ENCODE measurements at places on chromosomes 16 and 17.

- no peak for DNase-seq
Measured at GRCh38 chr17:64083563-64084085, 46.3 kb downstream of the ERN1 start.

- no peak for DNase-seq
Measured at GRCh38 chr17:48625495-48626244, 488 bp downstream of the HOXB9 start.

GRCh38 chr16:18983565-18984434 lies at the start of gene TMC7:
Gene TMC7 (plus strand): TSS chr16:18983934. CDS start chr16:18984064, 130 bp downstream.
- peak; percentile 81 for DNase-seq

DNA sequence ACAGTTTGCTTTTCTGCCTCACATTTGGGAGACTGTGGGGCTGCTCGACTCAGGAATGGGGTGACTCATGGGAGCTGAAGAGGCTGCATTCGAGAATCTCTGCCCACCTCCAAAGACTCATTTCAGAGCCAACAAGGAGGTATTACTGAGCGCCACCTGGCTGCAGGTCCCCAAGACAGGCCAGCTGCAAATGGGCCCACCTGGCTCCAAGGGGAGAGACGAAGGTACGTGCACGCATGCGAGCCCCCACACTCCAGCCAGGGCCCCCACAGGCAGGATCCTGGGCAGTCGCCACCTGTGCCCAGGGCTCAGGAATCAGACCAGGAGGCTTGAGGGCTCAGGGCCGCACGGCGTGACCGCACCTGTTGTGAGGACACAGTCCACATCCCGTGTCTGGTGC lies 6.0 kb downstream of the HAGHL start:
- DNase-seq, result no peak

GRCh38 chr16:31082368-31083045 lies 6.2 kb downstream of the PRSS53 start:
- DNase-seq, result no peak

- DNase-seq, result no peak
Measured at GRCh38 chr17:28549236-28550132, 2.9 kb downstream of the UNC119 start.

DNA sequence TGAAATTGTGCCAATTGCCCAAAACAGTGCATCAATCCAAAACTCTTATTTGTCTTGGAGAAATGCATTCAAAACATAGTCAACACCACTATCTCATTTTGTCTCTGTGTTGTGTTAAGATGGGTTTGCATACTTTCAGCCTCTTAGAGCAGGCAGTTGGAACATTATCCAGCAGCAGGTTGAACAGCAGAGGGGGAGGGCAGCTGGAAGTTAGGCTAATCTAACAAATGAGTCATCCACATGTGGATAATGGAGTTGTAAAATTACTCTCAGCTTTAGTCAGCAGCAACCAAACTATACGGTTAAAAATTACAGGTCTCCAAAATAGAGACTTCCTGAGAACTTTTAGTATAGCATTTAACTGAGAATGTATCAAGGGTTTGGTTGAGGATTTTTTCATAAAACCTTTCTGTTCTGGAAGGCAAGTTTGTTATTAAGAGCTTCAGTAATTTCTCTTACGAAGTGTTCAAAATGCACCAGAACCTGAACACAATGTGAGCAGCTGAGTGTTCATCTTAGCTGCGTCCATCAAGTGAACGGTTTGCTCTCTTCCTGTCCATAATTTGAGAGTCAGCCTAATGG lies 46.3 kb downstream of the PRKCA start:
- DNase-seq, result no peak

DNA sequence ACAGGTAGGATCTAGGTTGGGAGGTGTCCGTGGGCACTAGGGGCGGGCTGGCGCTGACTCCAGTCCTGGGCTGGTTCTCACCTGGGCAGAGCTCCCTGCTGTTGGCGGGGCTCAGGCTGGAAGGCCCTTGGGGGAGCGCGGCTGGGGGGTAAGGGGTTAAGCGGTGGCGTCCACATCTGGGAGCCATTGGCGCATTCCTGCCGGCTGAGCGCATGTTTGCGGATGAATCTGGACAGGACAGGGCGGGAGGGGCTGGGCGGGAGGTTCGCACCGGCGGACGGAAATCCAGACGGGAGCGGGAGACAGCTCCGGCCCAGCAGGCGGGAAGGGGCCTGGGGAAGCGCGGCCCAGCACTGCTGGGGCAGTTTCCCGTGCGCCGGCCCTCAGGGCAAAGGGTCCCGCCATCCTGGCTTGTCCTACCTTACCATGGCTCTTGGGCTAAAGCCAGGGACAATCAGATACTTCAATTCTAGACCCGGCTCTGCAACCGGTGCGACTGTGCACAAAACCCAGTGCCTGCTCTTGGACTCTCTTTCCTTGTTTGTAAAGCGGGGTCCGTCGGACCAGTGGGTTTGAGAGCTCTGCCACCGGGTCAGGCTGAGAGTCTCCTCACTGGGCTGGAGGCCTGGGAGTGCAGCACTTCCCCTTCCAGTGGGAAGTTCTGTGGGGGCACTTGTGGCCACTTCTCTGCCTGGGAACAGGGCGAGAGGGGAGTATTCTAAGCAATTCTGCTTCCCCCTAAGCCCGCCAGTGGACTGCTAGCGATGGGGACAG lies 7.8 kb downstream of the RARA start:
- DNase-seq, result peak; percentile 84

- DNase-seq, result no peak
Measured at GRCh38 chr16:51710186-51710585, 559.1 kb upstream of the SALL1 start.

DNA sequence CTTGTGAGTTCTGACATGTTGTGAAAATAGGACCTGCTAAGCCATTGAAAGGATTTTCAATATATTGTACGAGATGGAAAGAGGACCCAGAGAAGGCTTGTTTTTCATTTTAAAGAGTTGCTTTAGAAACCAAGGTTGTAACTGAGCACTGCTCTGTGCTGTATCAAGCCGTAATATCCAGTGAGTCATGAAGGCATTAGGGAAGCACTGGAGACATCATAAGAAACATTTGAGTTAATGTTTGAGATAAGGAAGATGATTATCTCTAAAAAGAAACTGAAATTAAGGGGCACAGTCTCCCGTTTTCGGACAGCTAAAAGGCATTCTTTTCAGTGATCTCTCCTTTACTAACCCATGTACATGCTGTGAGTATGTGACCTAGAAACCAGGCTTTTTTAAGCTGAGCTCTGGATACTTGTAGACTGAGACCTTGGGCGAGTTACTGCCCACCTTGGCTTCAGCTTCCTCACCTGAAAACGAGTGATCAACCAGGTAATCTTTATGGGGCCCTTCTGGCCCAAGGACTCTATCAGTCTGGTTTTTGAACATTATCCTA lies 149.2 kb upstream of the TBX2 start:
- DNase-seq, result no peak

- DNase-seq, result no peak
Measured at GRCh38 chr17:6910987-6911603, 79.6 kb upstream of the TEKT1 start.

DNA sequence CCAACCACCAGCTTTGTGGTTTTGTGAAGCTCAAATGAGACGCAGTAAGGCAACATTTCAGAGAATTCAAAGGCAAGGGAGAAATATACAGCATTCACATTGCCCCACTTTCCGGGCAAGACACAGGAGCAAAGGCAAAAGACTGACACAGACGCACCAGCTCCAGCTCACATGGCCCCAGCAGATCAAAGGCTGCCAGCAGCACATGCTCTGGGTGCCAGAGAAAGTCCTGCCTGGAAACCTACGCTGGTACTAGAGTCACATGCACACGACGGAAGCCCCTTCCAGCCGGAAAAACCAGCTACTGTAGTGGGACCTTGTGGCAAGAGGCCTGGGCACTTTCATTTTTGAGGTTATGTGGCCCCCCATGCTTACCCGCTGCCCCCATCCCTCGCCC lies 50.1 kb downstream of the GTF3C1 start:
- DNase-seq, result peak; percentile 69

DNA sequence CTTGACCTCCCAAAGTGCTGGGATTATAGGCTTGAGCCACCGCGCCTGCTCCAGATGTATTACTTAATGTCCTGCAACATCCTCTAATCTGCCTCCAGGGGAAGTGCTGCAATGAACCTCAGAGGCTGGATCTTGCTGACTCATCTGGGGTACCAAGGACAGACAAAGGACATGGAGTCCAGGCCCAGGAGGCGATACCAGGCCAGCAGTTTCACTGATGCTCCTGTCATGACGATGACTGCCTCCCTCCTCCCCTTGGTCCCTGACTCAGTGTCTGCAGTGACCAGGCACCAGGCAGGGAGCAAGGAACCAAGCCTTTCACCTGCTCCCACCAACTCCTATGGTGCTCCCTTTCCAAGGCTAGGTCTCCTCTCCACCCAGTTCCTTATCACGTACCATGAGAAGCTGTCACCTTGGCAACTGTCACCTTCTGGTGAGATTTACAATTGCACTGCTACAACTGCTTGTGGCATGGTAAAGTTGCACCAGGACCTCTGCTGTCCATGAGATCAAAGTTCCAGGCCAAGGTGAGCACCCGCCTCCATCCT lies 21.6 kb upstream of the PHOSPHO1 start:
- DNase-seq, result peak; percentile 33

GRCh38 chr16:11520442-11520841 lies 66.3 kb downstream of the LITAF start:
- no peak for DNase-seq

- DNase-seq, result peak; percentile 86
Measured at GRCh38 chr17:38349097-38349730, 2.4 kb upstream of the SOCS7 start.

GRCh38 chr16:86512301-86512859 lies 2.1 kb downstream of the FOXF1 start:
- DNase-seq, result peak; percentile 44

GRCh38 chr17:35731917-35732805 lies 722 bp downstream of the RASL10B start:
- DNase-seq, result no peak

DNA sequence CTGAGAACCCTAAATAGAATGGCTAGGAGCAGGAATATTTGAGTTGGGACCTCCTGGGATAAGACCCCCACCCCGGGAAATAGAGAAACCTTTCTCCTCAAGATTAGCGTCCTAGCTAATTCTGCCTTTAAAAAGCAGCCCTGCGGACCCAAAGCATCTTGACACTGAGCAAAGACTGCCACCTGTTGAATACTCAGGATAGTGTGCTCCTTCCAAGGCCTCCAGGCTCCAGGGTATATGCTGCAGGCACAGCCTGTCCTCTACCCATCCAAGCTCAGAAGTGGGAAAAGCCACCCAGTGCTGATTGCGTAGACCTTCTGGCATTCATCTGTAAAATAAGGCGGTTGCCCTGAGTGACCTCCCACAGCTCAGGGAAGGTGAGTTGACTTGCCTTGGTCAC lies 456.2 kb upstream of the DYNLRB2 start:
- peak; percentile 50 for DNase-seq

GRCh38 chr16:77780378-77780837 lies 8.0 kb upstream of the VAT1L start:
- no peak for DNase-seq

GRCh38 chr17:38891441-38891840 lies 21.6 kb downstream of the LASP1 start:
- DNase-seq, result no peak

- no peak for DNase-seq
Measured at GRCh38 chr17:62033317-62033716, 31.8 kb downstream of the MED13 start.

- DNase-seq, result no peak
Measured at GRCh38 chr16:78641433-78641832, 542.0 kb downstream of the WWOX start.

DNA sequence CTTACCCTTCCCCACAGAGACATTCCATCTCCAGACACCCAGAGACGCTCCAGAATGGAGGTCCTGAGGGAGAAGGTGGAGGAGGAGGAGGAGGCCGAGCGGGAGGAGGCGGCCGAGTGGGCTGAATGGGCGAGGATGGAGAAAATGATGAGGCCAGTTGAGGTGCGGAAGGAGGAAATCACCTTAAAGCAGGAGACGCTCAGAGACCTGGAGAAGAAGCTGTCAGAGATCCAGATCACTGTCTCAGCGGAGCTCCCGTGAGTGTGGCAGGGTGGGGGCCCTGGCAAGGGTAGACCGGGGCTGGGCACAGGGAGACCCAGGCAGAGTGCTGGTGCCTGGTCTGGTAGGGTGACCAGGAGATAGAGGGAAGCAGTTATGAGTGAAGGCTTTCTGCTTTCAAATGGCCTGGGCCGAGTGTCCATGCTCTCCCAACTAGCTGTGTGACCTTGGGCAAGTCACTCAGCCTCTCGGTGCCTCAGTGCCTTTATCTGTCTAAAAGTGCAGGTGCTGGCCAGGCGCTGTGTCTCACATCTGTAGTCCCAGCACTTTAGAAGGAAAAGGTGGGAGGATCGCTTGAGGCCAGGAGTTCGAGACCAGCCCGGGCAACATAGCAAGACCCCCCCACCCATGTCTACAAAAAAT lies 3.4 kb downstream of the DRC7 start:
- no peak for DNase-seq

GRCh38 chr16:80680839-80681238 lies 123.6 kb downstream of the CDYL2 start:
- DNase-seq, result no peak

GRCh38 chr17:66351033-66351432 lies 48.6 kb downstream of the PRKCA start:
- DNase-seq, result peak; percentile 32

DNA sequence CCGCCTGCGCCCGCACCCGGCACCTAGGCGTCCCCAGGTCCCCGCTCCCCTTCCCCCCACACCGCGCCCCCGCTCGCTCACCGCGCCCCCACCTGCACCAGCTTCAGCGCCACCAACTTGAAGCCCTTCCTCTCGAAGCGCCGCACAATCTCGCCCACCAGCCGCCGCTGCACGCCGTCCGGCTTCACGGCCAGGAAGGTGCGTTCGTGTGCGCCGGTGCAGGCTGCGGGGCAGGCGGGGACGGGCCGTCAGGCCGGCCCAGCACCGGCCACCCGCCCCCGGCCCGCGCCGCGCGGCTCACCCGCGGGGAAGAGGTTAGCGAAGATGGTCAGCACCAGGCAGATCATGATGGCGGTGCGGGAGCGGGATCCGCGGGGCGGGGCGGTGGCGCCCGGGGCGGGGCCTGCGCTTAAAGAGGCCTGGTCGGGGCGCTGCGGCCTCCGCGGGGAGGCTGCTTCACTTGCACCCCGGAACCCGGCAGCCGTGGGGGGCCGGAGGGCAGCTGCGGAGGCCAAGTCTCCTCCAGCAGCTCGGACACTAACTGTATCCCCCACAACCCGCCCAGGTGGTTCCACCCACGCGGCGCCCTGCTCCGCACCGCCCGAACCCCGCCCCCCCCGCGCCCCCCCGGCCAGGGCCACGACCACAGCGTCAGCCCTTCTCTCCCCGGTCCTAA lies at the start of gene NME3:
Gene NME3 (minus strand): TSS at position 356 of the 676 bp plus-strand sequence. CDS start 9 bp downstream, at position 347.
- peak; percentile 81 for DNase-seq
